ENCODE measurements at places on chromosomes 6 and 20. TPM values are rescaled to one million over a fixed set of nuclear protein-coding genes. Genes with fewer than 3 reads are reported as not detected.

The TBXT gene
- total RNA-seq = not detected

The SIRPD gene
- not detected for total RNA-seq

The HCK gene
- not detected for total RNA-seq

The OPRM1 gene
- total RNA-seq = not detected

The TMEM244 gene
- total RNA-seq = not detected

The MOCS3 gene
- total RNA-seq = 6.7 TPM

The DUSP22 gene
- 32.9 TPM for total RNA-seq

The KDM1B gene
- 6.3 TPM for total RNA-seq
